ENCODE measurements at places on chromosomes 3 and 15.

GRCh38 chr3:188322135-188322887, 168.4 kb downstream of the LPP start:
- DNase-seq = no peak

- DNase-seq = no peak
Measured at GRCh38 chr15:69648212-69648611, 195.6 kb downstream of the RPLP1 start.

- no peak for DNase-seq
Measured at GRCh38 chr15:85763157-85763556, 31.6 kb downstream of the KLHL25 start.

- no peak for DNase-seq
Measured at GRCh38 chr3:156149876-156150275, 29.5 kb downstream of the KCNAB1 start.

GRCh38 chr3:100463646-100464155, 28.7 kb upstream of the TMEM45A start:
- DNase-seq = no peak

DNA sequence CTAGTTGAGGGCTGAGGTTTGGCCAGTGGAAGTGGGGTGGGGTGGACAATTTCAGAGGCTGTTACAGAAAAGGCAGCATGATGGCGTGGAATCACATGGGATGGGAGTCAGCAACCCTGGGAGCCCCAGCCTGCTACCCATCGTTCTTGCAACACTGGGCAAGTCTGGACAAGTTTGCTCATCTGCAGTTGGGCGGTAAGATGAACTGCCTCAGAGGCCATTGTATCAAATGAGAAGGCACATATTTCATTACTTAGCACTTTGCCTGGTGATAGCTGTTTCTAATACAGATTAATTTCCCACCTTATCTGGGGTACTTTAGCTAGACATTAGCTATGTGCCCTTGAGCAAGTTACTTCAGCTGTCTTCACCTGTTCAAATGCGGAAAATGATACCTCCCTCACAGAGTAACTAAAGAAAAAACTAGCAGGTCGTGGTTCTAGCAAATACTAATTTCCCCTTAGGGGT, 248.9 kb downstream of the THSD4 start:
- no peak for DNase-seq

- no peak for DNase-seq
Measured at GRCh38 chr3:162799910-162800309, 1303.3 kb downstream of the OTOL1 start.

- no peak for DNase-seq
Measured at GRCh38 chr3:45906681-45907407, 20.5 kb downstream of the CCR9 start.

DNA sequence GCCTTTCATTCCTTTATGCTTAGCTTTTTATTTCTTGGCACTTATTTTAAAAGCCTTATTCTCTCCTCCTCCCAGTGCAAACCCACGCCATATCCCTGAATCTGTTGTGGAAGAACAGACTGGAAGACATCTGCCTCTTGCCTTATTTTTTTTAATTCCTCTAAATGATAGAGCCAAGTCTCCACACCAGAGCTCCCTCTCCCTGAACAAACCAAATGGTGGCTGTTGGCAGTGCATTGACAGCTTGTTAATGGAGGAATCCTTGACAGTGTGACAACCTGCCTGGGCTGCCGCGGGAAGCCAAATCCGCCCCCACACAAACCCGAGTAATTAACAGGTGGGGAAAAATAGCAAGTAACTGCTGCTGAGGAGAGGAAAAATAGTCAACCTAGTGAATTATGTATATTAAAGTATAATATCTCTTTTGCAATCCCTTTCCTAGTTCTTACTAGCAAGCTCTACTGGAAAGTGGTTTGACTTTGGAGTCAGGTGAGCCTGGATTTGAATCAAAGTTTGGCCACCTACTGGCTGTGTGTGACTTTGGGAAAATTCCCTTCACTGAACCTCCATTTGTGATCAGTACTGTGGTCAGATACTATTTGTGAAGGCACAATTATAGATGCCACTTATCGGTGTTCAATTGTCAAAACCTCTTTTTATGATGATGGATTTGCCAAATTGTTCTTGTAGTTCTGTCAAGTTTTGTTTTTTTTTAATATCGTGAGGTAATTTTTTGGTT, 589.6 kb downstream of the PDCD6IP start:
- DNase-seq = no peak

- DNase-seq = no peak
Measured at GRCh38 chr15:66144978-66145725, 108.4 kb downstream of the MEGF11 start.

- no peak for DNase-seq
Measured at GRCh38 chr3:152159328-152159727, 109.4 kb upstream of the MBNL1 start.

- no peak for DNase-seq
Measured at GRCh38 chr3:44418549-44418948, 58.9 kb downstream of the ZNF445 start.

DNA sequence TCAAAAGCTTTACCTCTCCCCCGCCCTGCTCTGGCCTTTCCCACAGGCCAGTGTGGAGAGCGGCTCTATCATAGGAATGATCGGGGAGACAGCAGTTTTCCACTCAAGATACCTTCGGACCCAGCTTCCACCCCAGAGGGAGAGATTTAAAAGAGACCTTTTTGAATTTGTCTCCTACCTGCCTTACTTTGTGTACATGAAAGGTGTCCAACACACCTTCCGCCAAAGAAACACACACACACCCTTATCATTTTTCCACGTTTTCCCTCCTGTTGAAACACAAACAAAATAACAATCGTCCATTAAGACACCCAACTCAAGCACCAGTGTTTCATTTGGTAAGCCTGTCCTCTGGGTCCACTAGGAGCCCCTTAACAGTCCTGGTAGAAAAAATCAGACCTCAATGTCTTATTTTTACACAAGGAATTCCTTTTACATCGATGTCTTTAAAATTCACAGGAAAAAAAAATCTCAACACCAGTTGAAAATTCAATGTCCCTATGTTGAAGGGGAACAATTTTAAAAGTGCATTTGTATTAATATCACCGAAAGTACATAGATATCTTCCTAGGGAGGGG, 4.0 kb downstream of the HES1 start:
- no peak for DNase-seq

- no peak for DNase-seq
Measured at GRCh38 chr15:90113166-90113565, 10.9 kb upstream of the IDH2 start.

GRCh38 chr15:83092309-83092976, 15.0 kb upstream of the TM6SF1 start:
- peak; percentile 79 for DNase-seq

DNA sequence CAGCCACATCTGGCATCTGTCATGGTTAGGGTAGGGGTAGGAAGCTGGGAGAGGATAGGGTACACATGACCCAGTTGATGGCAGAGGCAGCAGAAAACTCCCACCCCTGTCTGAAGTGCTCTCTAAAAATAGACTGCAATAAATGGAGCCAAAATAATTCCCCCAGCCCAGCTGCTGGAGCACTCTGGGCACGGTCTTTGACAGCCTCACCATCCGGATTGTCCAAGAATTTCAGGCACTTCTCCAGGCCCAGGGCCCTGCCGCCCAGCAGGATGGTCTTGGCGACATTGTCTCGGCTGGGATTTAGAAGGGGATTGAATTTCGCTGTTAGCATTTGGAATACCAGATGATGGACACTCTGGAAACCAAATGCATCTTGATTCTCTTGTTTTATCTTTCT, 103.7 kb downstream of the IQSEC1 start:
- no peak for DNase-seq

DNA sequence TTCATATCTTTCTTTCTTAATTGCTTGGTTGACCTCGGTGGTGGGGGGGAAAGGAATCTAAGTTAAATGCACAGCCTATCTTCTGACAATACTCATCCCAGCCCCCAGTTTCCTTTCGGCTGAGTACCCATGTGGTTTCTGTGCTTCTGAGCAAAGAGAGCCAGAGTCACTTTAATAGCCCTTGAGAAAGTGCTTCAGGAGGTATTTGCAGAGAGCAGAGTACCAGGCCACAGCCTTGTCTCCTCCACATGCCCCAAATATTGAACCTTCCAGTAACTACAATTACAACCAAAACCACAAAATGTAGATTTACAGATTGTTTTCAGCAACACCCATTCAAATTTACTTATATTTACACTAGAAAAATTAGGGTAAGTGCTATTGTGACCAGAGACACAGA, 647.4 kb downstream of the NR2F2 start:
- DNase-seq = no peak
